ENCODE measurements at places on chromosomes 6 and 20. TPM values are rescaled to one million over a fixed set of nuclear protein-coding genes. Genes with fewer than 3 reads are reported as not detected.

The C20orf141 gene
- not detected for total RNA-seq

The WDR46 gene
- total RNA-seq: 104 TPM

- DNase-seq: no peak
- no peaks in the 10 kb centered on the region for H3K4me1 ChIP-seq
- no peaks in the 10 kb centered on the region for H3K27me3 ChIP-seq
- no peaks in the 10 kb centered on the region for H3K36me3 ChIP-seq
- H3K27ac ChIP-seq: no peak overlapping the region
Observed at GRCh38 chr6:54366667-54367327, 58.6 kb downstream of the TINAG start.

- no peak overlapping the region for H3K27ac ChIP-seq
- H3K27me3 ChIP-seq: no peaks in the 10 kb centered on the region
- peaks cover 30% of the 10 kb centered on the region for H3K4me1 ChIP-seq
- H3K36me3 ChIP-seq: no peaks in the 10 kb centered on the region
- no peak overlapping the region for H3K4me3 ChIP-seq
Observed at GRCh38 chr6:22219925-22220324, 76.9 kb downstream of the PRL start.

GRCh38 chr20:63374504-63374903 is 13.4 kb upstream of the CHRNA4 start:
- H3K36me3 ChIP-seq: no peaks in the 10 kb centered on the region
- H3K4me1 ChIP-seq: peaks cover 18% of the 10 kb centered on the region
- no peak overlapping the region for H3K27ac ChIP-seq
- H3K27me3 ChIP-seq: no peaks in the 10 kb centered on the region

DNA sequence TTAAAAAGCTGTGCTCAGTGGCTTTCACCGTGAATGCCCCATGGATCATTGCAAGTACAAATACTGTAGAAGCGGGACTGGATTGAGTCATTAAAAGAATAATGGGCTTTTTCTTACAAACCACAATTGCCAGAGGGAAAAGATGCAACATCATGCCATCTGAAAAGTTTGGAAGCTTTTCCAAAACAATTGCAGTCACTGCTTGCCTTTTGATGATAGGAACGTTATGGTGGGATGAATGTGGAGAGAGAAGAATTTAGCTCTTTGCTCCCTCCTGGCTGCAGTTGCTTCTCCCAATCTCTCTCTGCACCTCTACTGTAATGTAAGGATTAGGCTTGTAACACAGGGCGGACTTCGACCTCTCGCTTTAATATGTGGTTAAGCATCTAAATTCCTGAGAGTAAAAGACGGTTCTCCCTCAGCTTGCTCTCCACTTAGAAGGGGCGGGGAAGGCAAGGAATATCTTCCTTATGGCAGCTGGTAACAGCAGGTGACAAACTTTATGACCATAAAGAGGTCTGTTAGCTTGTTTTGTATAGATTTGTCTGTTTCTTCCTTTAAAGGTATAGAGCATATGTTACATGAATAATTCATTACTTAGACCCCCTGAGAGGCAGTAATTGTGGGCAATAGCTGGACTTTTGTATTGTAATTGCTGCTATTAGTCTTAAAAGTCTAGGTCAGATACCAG is 376.1 kb downstream of the UTRN start:
- peaks cover 74% of the 10 kb centered on the region for H3K4me1 ChIP-seq
- H3K4me3 ChIP-seq: peak overlapping the region; percentile 35
- H3K27me3 ChIP-seq: peaks cover 13% of the 10 kb centered on the region
- H3K27ac ChIP-seq: no peak overlapping the region

The SLC17A9 gene
- total RNA-seq: 24.2 TPM

DNA sequence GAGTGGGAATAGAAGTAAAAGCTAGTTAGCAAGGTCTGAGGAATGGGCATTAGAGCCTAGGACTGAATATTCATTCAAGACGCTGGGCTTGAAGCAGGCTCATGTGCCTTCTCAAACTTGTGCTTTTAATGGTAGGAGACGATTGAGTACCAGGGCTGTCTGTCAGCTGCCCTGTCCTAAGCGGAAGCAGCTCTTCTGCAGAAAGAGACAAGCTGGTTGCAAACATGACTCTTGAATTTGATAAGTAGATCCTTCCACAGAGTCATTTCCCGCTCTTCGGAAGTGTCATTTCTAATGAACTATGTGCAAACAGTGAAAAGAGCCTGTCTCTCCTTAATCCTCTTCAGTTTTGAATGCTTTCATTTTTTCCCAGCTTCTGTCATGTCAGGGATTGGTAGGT is 176.4 kb downstream of the TFAP2B start:
- H3K27me3 ChIP-seq: no peaks in the 10 kb centered on the region
- H3K4me1 ChIP-seq: no peaks in the 10 kb centered on the region
- no peak overlapping the region for H3K27ac ChIP-seq
- no peak for DNase-seq
- no peaks in the 10 kb centered on the region for H3K36me3 ChIP-seq

DNA sequence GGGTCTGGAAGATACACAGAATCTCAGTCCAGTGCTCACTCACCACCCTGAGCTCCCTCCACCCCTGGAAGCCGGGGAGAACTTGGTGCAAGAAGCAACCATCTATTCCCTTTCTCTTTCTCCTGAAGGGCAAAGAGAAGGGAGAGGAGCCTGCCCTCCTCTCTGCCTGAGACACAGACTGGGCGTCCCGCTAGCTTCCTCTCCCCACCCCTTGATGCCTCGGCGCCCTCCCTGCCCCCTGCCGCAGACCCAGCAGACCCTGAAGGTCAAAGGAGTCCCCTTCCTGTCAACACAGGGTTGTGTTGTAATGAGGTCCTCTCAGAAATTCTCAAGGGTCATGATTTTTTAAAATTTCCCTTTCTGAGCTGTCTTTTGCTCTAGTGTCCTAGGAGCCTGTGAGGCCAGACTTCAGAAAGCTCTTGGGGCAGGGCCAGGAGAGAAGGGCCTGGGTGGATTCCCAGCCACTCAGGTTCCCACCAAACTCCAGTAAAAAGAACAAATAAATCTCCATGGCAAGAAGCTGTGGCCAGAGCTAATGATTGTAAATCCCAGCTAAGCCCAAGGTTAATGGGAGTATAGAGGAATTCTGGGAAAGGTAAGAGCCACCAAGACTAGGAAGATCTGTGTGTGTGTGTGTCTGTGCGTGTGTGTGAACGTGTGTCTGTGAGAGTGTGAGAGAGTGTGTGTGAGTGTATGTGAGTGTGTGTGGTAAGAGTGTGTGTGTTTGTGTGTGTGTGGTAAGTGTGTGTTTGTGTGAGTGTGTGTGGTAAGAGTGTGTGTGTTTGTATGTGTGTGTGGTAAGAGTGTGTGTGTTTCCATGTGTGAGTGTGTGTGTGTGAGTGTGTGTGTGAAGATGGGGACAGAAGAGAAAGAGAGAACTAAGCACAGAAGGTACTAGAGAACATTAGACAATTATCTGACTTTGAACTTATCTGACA is 1.1 kb upstream of the JPH2 start:
- peak overlapping the region; percentile 78 for H3K4me3 ChIP-seq
- H3K27ac ChIP-seq: no peak overlapping the region
- peaks cover 6% of the 10 kb centered on the region for H3K4me1 ChIP-seq
- H3K27me3 ChIP-seq: peaks cover 4% of the 10 kb centered on the region
- no peaks in the 10 kb centered on the region for H3K36me3 ChIP-seq
- no peak for DNase-seq

GRCh38 chr6:77566235-77566634 is 86.6 kb upstream of the MEI4 start:
- H3K4me1 ChIP-seq: peaks cover 21% of the 10 kb centered on the region
- H3K27me3 ChIP-seq: no peaks in the 10 kb centered on the region
- H3K36me3 ChIP-seq: no peaks in the 10 kb centered on the region

The SSTR4 gene
- total RNA-seq: not detected

The WFDC2 gene
- total RNA-seq: 27.2 TPM

- no peaks in the 10 kb centered on the region for H3K27me3 ChIP-seq
- no peak for DNase-seq
- no peaks in the 10 kb centered on the region for H3K36me3 ChIP-seq
- no peak overlapping the region for H3K4me3 ChIP-seq
- no peaks in the 10 kb centered on the region for H3K4me1 ChIP-seq
Observed at GRCh38 chr6:99002831-99003230, 55.1 kb upstream of the FBXL4 start.

DNA sequence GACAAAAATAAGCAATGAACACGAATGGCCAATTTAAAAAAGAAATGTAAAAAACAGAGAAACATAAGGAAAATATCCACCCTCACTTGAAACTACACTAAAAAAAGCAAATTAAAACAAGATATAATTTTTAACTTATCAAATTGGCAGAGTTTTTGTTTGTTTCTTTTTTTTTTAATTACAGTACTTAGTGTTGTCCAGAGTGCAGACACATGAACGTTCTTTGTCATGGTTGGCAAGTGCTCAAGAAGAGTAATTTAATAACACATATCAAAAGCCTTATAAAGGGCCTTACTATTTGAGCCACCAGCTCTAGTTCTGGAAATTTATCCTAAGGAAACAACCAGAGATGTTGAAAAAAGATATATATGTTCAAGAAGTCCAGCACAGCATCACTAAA is 142.3 kb downstream of the ATXN1 start:
- DNase-seq: no peak
- H3K27me3 ChIP-seq: no peaks in the 10 kb centered on the region
- H3K4me1 ChIP-seq: no peaks in the 10 kb centered on the region
- no peak overlapping the region for H3K4me3 ChIP-seq

The GATA5 gene
- total RNA-seq: 0.73 TPM

The MEI4 gene
- total RNA-seq: 0.63 TPM

The UNC5CL gene
- total RNA-seq: 1.2 TPM

GRCh38 chr20:35788796-35789195 is 17.0 kb downstream of the PHF20 start:
- H3K4me1 ChIP-seq: no peaks in the 10 kb centered on the region
- H3K27ac ChIP-seq: no peak overlapping the region
- no peak overlapping the region for H3K4me3 ChIP-seq
- H3K36me3 ChIP-seq: no peaks in the 10 kb centered on the region
- H3K27me3 ChIP-seq: no peaks in the 10 kb centered on the region

The SNAP91 gene
- 0.83 TPM for total RNA-seq

GRCh38 chr20:45588800-45589199 is 9.7 kb upstream of the WFDC8 start:
- H3K27ac ChIP-seq: no peak overlapping the region
- H3K4me1 ChIP-seq: peaks cover 6% of the 10 kb centered on the region
- no peak overlapping the region for H3K4me3 ChIP-seq
- peak; percentile 26 for DNase-seq

- H3K27me3 ChIP-seq: no peaks in the 10 kb centered on the region
- H3K27ac ChIP-seq: no peak overlapping the region
- no peak overlapping the region for H3K4me3 ChIP-seq
- peaks cover 16% of the 10 kb centered on the region for H3K4me1 ChIP-seq
Observed at GRCh38 chr20:23200413-23200812, 114.3 kb upstream of the CD93 start.

- no peaks in the 10 kb centered on the region for H3K36me3 ChIP-seq
- no peak overlapping the region for H3K4me3 ChIP-seq
- DNase-seq: peak; percentile 13
- H3K4me1 ChIP-seq: peaks cover 20% of the 10 kb centered on the region
- H3K27me3 ChIP-seq: no peaks in the 10 kb centered on the region
Observed at GRCh38 chr6:105748737-105749161, 337.4 kb upstream of the PRDM1 start.

DNA sequence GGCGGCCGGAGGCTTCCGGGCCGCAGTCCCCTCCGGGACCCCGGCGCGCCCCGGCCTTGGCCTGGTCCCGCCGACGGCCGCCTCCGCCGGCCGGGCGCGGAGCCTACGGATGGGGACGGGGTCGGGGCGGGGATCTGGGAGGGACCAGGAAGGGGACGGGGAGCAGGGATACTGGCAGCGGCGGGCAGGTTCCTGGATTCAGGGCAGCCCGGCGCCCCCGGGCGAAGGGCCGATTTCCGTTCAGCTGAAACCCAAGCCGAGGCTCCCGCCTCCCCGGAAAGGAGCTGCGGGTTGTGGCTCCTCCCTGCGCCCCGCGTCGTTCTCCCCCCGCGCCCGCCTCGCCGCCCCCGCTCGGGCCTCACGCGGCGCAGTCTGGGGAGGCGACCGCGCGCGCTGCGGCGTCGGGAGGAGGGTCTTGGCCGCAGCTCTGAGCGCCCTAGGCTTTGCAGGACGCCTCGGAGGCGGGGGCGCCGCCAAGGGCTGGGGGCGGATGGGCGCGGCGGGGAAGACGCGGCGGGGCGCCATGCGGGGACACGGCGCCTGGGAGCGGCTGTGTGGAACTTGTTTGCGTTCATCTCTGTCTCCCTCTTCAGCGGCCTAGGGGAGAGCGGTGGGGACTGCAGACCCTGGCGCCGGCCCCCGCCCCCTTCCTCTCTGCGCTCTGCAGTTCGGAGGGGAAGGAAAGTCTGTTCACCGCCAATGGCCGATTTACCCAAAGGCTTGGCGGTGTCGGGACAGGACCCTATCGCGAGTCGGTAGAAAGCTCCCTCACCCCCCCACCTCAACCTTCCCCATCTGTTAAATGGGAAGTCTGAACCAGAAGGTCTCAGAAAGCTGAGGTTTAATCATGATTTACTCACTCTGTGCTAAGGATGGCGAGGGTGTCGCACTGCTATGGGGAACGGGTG is 22.7 kb upstream of the TMEM181 start:
- H3K36me3 ChIP-seq: no peaks in the 10 kb centered on the region
- peaks cover 20% of the 10 kb centered on the region for H3K27me3 ChIP-seq
- H3K4me1 ChIP-seq: peaks cover 14% of the 10 kb centered on the region
- H3K27ac ChIP-seq: no peak overlapping the region
- DNase-seq: peak; percentile 80
- H3K4me3 ChIP-seq: peak overlapping the region; percentile 91

The TREML1 gene
- total RNA-seq: not detected

The ANKRD6 gene
- total RNA-seq: 9.2 TPM

The FRS3 gene
- 4.9 TPM for total RNA-seq

- H3K4me3 ChIP-seq: peak overlapping the region; percentile 1
- peak overlapping the region; percentile 95 for H3K27ac ChIP-seq
- H3K27me3 ChIP-seq: no peaks in the 10 kb centered on the region
- DNase-seq: peak; percentile 59
Observed at GRCh38 chr6:37127961-37128862, 41.7 kb upstream of the PIM1 start.

GRCh38 chr6:146127447-146128215 is 98.8 kb downstream of the GRM1 start:
- no peaks in the 10 kb centered on the region for H3K4me1 ChIP-seq
- H3K4me3 ChIP-seq: no peak overlapping the region
- H3K27ac ChIP-seq: no peak overlapping the region

- no peak overlapping the region for H3K4me3 ChIP-seq
- no peak overlapping the region for H3K27ac ChIP-seq
- peak; percentile 17 for DNase-seq
- peaks cover 5% of the 10 kb centered on the region for H3K4me1 ChIP-seq
Observed at GRCh38 chr6:156378853-156379252, 398.3 kb upstream of the ARID1B start.

The ZBTB12 gene
- total RNA-seq: 14.9 TPM

- peak; percentile 96 for DNase-seq
- peaks cover 10% of the 10 kb centered on the region for H3K4me1 ChIP-seq
- peak within 1 kb of the TSS; percentile 76 for H3K27ac ChIP-seq
- H3K4me3 ChIP-seq: peak within 1 kb of the TSS; percentile 81
- peaks cover 12% of the 10 kb centered on the region for H3K36me3 ChIP-seq
Observed at GRCh38 chr6:157323255-157323965, at the start of gene TMEM242. TMEM242 (minus strand) TSS chr6:157323519; CDS start chr6:157323499, 20 bp downstream.

DNA sequence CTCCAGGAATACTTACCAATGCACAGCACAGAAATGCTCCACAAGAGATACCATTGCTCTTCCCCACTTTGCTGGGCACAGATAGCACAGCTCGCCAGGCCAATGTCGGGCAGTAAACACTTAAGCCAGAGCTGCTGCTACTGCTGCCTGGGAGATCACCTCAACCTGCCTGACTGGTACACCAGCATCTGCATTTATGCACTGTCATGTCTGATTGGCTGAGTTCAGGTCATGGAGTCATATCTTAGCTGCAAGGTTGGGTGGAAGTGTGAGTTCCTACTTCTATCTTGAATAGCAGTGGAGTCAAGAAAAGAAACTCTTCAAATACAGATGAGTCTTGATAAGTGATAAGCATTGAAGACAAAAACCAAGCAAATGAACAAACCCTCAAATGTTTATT is 10.9 kb upstream of the ADGRF4 start:
- H3K4me3 ChIP-seq: no peak overlapping the region
- H3K27me3 ChIP-seq: no peaks in the 10 kb centered on the region
- H3K27ac ChIP-seq: no peak overlapping the region
- DNase-seq: no peak
- H3K36me3 ChIP-seq: no peaks in the 10 kb centered on the region

Data from GM23338 (cell line).